ENCODE measurements at places on chromosomes 7 and 10.

- no peak for DNase-seq
These were observed 177.7 kb downstream of the CUX1 start for GRCh38 chr7:101995121-101995520.

- DNase-seq = no peak
These were observed 17.6 kb upstream of the SNX13 start for GRCh38 chr7:17957871-17958270.

- no peak for DNase-seq
These were observed 268.9 kb downstream of the SLC25A13 start for GRCh38 chr7:96052860-96053470.

- DNase-seq = no peak
These were observed 111.2 kb upstream of the ZMIZ1 start for GRCh38 chr10:78957471-78958039.

GRCh38 chr7:79304711-79305110 is 148.8 kb downstream of the MAGI2 start:
- no peak for DNase-seq

GRCh38 chr10:127524229-127524628 is 24.9 kb upstream of the NPS start:
- DNase-seq = no peak

GRCh38 chr7:50835156-50835555 is 52.5 kb upstream of the GRB10 start:
- DNase-seq = no peak

- no peak for DNase-seq
These were observed 448.1 kb downstream of the GALNT17 start for GRCh38 chr7:71580027-71580426.

DNA sequence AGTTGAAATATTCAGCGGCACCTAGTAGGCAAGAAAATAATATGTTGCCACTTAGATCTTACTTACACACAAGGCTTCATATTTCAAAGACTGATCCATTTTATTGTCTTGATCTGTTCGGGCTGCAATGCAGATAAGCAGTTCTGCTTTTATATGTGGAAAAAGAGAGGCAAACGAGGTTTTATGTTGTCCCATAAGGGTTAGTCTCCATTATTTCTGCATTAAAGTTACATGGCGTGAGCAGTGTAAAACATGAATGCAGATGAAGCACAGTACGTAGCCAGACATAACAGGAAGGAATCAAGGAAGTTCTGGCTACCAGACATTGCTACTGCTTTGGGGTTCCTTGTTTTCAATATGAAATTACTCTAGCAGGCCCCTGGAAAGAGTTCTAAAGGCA is 224.8 kb downstream of the BBS9 start:
- DNase-seq = no peak

DNA sequence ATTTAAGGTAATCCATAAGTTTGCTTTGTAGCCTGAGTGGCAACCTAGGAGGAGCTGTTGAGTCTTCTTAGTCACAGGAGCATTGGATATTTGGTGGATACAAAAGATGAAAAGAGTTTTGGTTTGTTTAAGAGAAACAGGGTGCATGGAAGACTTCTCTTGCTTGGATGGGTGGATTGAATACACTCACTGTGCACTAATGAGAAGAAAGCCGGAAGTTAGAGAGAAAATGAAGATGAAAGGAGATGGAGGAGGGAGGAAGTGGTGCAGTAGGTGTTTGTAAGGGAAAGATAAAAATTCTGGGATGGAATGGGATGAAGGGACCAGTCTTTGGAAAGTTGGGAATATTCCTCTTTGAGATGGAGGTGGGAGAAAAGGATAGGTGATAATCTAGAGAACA is 7.7 kb downstream of the MDFIC start:
- no peak for DNase-seq

- DNase-seq = no peak
These were observed 84.1 kb downstream of the MDFIC start for GRCh38 chr7:115005953-115006352.

GRCh38 chr10:31000071-31000782 is 31.4 kb downstream of the ZNF438 start:
- no peak for DNase-seq

DNA sequence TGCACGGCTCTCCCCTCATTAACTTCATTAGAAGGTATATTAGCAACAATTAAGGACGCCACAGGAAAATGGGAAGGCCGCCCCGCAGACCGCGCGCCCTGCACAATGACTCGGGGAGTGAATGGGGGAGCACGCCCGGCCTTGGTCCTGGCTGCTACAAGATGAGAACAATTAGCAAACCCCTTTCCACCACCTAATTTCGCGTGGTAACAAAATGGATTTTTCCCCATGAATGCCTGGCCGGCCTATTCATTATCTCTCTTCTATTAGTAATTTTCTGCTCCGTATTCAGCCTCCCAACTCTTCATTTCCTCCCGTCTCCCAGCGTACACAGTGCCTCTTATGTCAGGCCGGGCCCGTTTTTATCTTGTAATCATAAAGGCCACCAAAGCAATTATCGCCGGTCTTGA is 346.9 kb downstream of the DNAJB6 start:
- peak; percentile 40 for DNase-seq

GRCh38 chr10:69405221-69405620 is 11.5 kb downstream of the TACR2 start:
- DNase-seq = no peak

- DNase-seq = no peak
These were observed 9.0 kb downstream of the NDST2 start for GRCh38 chr10:73802276-73802991.
